ENCODE measurements at places on chromosomes 6 and 20.
A peak's percentile ranks its signal among the peaks of the same experiment; 100 is the strongest.

- DNase-seq = peak; percentile 48
Observed at GRCh38 chr6:37822851-37823682, 3.5 kb downstream of the ZFAND3 start.

- DNase-seq = no peak
Observed at GRCh38 chr20:10318291-10319024, 99.8 kb downstream of the SNAP25 start.

DNA sequence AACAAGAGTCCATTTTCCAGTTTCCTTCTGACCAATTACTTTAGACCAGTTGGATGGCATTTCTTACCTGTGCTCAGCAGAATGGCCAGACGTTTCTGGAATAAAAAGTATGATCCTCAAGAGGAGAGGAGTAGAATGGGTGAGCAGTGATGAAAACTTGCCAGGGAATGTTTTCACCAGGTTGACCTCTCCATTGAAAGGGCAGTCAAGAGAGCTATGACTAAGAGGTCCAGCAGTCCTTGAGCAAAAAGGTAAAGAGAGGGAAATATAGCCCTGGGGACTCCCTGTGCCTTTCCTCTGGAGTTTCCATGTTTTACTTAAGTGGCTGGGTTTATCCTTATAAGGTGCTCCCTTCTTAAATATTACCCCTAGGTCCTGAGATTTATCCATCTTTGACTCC, 210.9 kb downstream of the TBX18 start:
- DNase-seq = no peak

GRCh38 chr6:128666405-128666804, 146.0 kb upstream of the PTPRK start:
- DNase-seq = no peak

DNA sequence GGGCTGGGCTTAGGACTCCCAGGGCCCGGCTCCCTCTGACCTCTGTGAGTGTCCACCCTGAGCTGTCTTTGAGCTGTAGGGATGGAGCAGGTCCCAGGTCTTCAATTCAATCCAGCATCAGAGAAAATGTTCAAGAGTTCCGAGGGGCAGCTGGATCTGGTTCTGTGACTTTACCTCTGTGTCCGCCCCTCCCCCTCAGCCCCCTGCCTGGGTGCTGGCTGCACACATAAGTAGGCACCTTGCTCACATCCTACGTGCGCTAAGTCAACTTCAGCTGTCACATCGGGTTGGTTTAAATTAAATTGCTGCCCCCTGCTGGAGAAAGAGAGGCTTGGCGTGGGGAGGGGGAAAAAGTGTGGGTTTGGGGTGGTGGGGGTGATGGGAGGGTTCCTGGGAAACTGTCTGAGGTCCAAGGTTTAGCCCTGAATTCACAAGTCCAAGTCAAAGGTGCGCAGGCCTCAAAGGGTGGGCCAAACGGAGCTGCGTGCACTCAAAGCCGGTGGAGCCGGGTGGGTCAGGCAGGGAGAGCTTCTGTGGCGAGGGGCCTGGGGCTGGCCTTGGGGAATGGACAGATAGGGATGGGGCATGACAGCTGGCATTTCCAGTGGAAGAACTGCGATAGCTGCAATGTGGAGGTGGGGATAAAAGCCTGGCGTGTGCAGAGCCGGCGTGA, 3.0 kb downstream of the WFDC5 start:
- DNase-seq = no peak

DNA sequence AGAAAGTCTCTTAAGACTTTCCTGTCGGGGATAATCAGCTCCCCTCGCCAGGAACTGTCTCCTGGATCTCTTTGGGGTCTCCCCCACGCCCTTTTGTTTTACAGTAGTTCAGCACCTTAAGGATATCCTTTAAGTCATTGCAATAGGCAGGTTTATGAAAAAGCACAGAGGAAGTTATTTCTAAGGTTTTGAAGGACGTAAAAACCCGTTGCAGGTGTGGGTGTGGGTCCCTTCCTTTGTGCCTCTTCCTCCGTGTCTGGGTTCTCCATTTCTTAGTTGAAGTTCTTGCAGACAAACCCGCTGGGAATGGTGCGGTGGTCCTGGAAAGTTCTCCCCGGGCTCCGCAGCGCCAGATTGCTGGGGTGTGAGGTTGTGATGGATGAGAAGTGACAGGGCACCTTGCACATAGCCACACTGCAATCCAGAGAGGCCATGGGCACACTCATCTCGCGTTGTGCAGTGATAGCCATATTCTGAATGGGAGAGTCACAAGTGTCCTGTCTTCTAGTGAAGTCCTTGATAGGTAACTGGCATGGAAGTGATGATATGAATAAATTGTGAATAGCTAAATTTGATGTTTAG, 65.2 kb downstream of the GTF2H5 start:
- DNase-seq = no peak

DNA sequence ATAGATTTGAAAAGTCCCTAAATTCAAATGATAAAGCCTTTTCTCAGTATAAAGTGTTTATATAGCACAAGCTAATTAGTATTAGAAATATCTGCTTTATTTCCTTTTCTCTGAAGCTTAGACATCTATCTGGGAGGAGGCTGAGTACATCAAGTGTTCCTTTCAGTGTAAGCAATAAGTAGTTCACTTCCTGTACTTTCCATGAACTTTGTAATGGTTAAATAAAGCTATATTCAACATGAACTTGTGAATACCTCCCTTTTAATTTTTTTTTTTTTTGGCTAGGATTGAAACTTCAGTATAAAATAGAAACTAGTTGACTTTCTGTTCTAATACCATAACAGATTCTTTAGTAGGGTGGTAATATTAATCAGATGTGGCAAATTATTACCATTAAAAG, 190.9 kb downstream of the CENPW start:
- DNase-seq = no peak

Data from AG10803 (cell line).